ENCODE measurements at places on chromosomes 6 and 20.

DNA sequence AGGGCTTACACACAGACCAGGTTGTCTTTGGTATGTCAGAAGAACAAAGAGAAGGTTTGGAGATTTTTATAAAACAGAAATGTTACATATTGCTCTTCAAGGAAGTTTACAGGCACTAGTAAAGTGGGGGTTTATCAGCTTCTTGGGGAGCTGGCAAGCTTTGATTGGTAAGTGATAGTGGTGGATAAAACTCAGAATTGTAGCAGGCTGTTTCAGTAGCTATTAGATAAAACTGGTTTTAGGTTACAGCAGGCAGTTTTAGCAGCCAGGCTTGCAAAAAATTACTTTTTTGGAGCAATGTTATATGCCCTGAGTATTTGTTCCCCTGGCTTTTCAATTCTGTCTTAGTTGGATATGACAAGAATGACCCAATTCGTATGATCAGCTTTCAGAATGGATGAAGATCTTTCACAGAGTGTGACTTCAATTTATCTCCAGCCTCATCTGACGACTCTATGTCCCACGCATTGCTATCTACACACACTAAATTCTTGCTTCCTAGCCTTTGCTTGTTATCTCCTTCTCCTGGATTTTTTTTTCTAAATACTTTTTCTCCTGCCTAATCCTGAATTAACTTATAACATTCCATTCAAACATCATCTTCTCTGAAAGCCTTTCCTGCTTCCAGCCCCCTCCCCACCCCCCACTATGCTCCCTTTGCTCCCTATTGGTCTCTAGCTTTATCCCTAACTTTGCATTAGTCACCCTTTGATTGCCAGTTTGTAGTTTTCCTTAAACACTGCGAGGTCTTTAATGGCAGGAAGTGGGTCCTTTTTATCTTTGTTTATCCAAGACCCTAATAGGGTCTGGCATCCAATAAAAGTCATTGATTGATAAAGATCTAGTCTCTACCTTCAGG lies 1.0 kb upstream of the TOMM34 start:
- no peaks in the 10 kb centered on the region for H3K27me3 ChIP-seq
- no peaks in the 10 kb centered on the region for H3K36me3 ChIP-seq
- peak overlapping the region; percentile 94 for H3K27ac ChIP-seq
- no peak for DNase-seq
- H3K4me1 ChIP-seq: peaks cover 16% of the 10 kb centered on the region
- H3K4me3 ChIP-seq: no peak overlapping the region

GRCh38 chr6:141337191-141337590 lies 795.5 kb upstream of the GJE1 start:
- no peak overlapping the region for H3K27ac ChIP-seq
- H3K27me3 ChIP-seq: no peaks in the 10 kb centered on the region
- no peak for DNase-seq
- no peaks in the 10 kb centered on the region for H3K36me3 ChIP-seq

- no peaks in the 10 kb centered on the region for H3K36me3 ChIP-seq
- no peak for DNase-seq
Measured at GRCh38 chr20:40082436-40082835, 606.6 kb downstream of the MAFB start.

DNA sequence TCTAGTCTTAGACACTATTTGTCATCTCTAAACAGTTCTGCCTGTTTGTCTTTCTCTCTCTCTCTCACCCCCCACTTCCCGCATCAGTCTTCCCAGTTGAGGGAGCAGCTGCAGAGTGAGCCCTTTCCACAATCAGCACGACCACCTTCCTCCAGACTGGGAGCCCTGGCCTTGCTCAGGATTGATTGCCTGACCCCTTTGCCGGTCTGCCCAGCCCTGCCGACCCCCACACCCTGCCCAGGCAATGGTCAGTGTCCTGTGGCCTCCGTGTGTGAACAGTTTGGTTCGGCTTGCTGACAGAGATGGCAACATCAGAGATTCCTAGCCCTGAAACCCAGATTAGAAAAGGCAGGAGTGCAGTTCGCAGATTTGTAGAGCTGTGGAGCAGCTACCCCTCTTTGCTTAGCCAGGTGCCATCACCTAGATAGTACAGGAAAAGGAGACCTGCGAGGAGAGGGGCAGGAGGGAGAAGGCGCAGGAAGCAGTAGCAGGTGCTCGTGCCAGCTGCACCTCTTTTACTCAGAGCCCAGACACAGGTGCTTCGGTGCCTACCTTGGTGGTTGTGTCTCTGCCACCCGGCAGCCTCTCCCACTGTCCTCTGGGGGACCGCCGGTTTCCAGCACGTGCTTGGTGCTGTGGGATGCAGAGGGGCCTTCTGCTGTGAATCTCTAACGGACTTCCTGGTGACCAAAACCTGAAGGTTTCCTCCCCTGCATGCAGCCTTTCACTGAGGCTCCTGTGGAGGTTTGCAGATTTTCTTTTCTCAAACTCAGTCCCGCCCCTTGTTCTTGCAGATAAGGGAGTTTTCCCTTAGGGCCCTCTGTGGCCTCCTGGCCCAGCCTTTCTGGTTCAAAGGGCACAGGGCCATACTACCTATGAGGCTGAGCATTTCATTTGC lies 92.4 kb downstream of the SCML4 start:
- H3K36me3 ChIP-seq: no peaks in the 10 kb centered on the region
- no peak overlapping the region for H3K27ac ChIP-seq
- H3K4me1 ChIP-seq: 0 out of 2 replicates have a peak, but pooled peaks cover 3% of the 10 kb centered on the region
- no peak for DNase-seq
- H3K27me3 ChIP-seq: peaks cover 44% of the 10 kb centered on the region
- H3K4me3 ChIP-seq: no peak overlapping the region

DNA sequence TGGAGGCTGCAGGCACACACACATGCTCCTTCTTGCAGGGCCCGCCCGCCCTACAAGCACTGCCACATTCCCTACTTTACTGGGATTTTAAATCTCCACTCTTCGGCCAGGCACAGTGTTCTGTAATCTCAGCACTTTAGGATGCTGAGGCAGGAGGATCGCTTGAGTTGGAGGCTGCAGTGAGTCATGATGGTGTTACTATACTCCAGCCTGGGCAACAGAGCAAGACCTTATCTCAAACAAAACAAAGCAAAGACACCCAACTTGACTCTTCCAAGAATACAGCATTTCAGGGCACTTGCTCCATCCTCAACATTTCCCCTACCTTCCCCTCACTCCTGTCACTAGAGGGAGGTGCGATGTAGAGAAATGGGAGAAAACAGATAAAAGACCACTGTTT lies 194.0 kb downstream of the MYLK4 start:
- H3K4me1 ChIP-seq: no peaks in the 10 kb centered on the region
- H3K27ac ChIP-seq: no peak overlapping the region
- H3K4me3 ChIP-seq: no peak overlapping the region
- no peaks in the 10 kb centered on the region for H3K36me3 ChIP-seq
- DNase-seq: no peak
- H3K27me3 ChIP-seq: no peaks in the 10 kb centered on the region

DNA sequence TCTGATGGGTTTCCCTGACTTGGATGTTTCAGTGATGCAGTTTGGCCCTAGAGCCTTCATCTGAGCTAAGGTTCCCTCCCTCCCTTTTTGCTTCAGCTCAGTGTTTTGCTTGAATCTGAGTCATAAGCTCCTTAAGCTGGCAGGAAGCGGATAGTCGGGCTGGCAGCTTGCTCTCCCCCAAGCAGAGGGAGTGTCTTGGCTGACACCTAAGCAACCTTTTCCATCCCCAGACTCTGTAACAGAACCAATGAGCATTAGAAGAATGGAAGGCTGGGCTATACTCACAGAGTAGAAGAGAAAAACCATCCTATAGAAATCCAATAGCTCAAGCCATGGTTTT lies 98.3 kb downstream of the HAO1 start:
- no peak overlapping the region for H3K27ac ChIP-seq
- no peaks in the 10 kb centered on the region for H3K4me1 ChIP-seq
- no peaks in the 10 kb centered on the region for H3K27me3 ChIP-seq

DNA sequence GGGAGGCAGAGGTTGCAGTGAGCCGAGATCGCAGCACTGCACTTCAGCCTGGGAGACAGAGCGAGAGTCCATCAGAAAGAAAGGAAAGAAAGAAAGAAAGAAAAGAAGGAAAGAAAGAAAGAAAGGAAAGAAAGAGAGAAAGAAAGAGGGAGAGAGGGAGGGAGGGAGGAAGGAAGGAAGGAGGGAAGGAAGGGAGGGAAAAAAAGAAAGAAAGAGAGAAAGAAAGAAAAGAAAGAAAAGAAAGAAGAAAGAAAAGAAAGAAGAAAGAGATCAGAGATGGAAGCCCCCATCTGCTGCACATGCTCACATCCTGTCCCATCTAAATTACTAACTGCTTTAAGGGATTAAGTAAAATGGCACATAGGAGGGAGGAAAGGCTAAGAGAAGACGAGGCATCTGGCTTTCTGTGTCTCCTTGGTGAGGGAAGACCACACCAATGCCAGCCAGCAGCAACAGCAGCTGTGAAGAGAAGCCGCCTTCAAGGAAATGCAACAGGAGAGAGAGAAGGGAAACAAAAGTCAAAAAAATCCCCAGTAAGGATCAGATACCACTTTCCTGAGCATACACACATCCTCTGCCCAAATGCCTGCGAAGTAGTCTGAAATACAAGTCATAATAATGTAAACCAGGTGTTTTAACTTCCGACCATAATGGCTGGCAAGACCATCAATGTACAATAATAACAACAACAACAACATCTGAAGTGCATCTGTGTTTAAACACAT lies 300.2 kb upstream of the JARID2 start:
- no peak overlapping the region for H3K4me3 ChIP-seq
- no peak overlapping the region for H3K27ac ChIP-seq
- no peaks in the 10 kb centered on the region for H3K27me3 ChIP-seq
- H3K36me3 ChIP-seq: no peaks in the 10 kb centered on the region

All from Panc1 (cell line).